ENCODE measurements at places on chromosomes 2 and 18.

DNA sequence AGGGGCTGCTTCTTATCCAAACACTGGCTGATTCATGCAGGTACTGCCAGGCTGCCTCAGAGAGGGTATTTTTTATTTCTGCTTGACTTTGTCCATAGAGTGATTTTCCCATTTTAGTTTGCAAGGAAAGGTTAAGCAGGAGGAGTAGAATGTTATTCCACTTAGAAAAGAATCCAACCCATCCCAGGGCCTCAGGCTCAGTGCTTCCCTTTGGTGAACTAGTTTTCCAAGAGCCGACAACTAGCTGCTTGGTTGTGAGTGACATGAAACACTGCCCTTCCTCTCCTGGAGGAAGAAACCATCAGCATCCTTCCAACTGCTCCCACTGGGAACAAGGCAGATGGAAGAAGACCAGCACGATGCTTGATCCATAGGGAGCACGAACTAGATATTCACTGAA, 58.5 kb downstream of the BCL2 start:
- DNase-seq = no peak

DNA sequence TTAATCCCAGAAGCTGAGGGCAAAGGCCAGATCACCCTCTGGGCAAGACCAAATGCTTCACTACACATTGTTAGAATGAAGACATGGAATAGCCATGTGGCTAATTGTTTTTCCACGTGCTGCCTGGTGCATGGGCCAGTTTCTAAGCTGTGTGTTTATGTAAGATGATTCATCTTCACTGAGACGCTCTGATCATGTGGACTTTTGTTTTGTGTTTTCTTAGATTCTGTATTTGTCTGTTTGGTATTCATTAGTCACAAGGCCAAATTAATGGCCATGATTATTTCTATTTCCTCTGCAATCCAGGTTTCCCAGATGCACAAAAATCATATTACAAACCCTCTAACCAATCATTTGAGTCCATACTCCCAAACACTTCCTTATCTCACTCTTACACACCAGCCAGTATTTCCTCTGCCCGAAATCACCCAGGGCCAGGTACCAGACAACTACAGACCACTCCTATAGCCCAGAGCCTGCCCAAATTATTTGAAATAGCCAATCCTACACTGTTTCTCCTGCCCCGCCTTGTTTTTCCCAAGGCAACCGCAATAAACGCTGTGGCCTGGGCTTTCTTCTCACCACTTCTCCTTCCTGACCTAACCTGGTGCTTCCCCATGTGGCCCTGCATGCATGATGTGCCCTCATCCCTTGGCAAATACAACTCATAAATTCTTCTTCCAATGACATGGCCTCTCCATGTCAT, 94.2 kb upstream of the SP3 start:
- no peak for DNase-seq

DNA sequence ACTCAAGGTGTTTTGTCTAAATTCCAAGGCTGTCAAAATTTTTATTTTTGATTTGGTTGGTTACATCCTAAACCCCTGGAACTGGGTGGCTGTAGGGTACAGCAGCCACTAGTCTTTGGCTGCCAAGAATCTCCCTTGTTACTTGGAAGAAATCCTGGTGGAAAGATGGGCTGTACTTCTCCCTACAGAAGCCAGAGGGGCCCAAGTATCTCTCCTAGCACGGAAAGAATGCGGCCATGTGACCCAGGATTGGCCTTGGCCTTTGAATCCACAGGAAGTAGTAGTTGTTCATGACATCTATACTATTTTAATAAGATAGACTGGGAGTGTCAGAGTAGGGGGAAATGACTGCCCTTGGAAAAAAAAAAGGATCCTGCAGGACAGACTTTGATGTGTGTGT, 54.4 kb upstream of the MYO3B start:
- DNase-seq = no peak

- DNase-seq = no peak
Observed at GRCh38 chr2:109423556-109424359, 190.0 kb downstream of the SEPTIN10 start.

- no peak for DNase-seq
Observed at GRCh38 chr2:171531291-171531690, 9.0 kb downstream of the CYBRD1 start.

DNA sequence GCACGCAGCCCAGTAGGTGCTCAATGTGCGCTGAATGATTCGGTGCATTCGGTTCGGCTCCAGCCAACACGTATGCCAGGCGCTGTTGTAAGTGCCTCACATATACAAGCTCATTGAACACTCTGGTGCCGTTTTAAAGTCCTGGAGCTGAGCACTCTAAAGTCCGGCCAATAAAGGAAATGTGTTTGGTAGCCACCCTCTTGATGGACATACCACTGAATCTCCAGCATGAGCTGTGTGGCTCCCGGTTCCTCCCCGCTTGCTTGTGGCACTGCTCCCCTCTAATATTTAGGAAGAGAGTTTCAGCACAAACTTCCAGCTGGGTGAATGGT, 112.1 kb downstream of the MCFD2 start:
- DNase-seq = peak; percentile 35

All from left lobe of liver (tissue), 2 donors.